Fibroblast of pulmonary artery (primary cell): ENCODE measurements at places on chromosomes 12 and 14.

DNA sequence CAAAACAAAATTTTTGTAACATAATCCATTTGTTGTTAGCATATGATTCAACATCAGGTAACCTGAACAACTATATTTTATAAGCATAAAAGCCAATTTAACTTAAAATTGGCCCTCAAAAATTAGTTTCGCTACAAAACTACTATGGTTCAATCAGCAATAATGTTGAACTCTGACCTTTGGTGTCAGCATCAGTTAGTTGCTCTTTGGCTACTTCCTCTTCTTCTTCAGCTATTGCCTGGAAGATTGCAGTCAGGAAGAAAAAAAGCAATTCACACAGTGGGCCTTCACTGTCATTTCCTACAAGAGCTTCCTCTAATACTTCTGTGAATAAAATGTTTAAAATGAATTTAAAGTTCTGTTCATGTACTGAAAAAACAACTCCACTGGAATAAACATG, 78.2 kb upstream of the CFL2 start:
- DNase-seq, result no peak

DNA sequence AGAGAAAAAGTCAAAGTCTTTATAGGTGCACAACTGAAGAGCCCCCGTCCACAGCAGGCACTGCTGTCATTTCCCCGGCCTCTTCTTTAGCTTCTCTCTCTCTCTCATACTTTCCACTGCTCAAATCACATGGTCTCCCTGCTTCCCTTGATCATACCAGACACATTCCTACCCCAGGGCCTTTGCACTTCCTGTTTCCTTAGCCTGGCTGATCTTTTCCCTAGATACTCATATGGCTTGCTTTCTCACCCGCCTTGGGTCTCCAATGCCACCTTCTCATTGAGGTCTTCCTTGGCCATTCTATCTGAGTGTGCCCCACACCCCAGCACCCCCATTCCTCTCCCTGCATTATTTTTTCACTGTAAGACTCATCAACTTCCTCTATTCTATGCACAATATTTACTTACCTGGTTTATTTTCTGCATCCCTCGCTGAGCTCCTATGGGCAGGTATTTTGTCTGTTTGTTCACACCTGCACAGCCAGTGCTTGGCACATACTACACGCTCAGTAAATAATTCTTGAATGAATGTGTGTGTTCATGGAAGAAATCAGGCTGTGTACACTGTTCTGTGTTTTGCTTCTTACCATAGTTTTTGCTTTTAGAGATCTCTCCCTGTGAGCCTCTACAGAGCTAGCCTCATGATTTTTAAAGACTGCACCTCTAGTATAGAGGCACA, 31.9 kb downstream of the SERPINA1 start:
- DNase-seq, result no peak

- no peak for DNase-seq
These were observed 7.6 kb upstream of the USP15 start for GRCh38 chr12:62252576-62252975.

DNA sequence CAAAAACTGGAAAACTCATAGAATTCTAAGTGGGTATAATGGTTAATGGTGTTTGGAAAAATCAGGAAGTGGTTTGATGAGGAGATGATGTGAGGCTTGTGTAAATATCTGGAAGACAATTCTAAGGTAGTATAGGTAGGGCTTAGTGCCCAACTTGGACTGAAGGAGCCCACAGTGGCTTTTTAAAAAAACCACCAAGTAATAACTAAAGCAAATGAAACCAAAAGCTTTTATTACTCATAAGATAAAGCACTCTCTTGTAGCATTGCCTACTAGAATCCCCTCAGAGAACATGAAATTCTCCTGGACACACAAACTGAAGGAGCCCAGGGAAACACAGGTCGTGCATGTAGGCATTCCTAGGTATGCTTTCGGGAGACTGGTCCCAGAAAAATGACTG, 324.5 kb downstream of the NELL2 start:
- DNase-seq, result no peak

GRCh38 chr14:67221982-67222328, 19.3 kb upstream of the PALS1 start:
- no peak for DNase-seq

DNA sequence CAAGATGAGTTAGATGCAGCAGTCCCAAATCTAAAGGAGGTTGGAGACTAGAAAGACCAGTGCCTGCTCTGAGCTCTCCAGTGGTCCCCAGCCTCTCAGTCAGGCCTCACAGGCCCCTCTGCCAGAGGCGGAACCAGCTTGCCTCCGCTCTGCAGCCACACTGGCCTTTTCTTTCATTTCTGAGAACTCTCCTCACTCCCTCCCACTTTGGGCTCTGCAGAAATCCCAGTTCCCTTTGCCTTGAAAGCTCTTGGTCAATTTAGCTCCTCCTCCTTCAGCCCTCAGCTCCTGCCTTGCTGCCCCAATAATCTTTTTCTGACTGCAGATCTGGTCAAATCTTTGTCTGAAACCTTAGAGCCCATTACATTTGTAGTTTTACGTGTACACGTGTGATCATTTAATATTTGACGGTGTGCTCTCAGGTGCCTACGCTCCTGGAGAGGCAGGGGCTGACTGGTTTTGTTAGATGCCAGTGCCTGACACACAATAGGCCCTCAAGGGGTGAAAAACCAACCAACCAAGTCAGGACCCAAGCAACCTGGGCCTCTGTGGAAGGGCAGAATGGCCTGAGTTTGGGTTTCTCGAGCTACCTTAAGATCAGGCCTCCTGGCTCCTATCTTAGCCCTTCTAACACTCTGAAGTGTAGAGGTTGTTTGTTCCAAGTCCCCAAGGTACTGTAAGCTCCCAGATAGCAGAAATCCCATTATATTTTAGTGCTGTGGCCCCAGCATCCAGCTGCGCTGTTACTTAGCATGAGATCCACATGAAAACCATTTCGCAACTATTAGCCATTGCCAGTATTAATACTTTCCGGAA, 1.1 kb upstream of the NUDT4 start:
- DNase-seq, result peak; percentile 48

GRCh38 chr12:8996682-8997405, 7.5 kb downstream of the KLRG1 start:
- DNase-seq, result peak; percentile 3

- DNase-seq, result no peak
These were observed 38.9 kb downstream of the KRT80 start for GRCh38 chr12:52152905-52153317.

DNA sequence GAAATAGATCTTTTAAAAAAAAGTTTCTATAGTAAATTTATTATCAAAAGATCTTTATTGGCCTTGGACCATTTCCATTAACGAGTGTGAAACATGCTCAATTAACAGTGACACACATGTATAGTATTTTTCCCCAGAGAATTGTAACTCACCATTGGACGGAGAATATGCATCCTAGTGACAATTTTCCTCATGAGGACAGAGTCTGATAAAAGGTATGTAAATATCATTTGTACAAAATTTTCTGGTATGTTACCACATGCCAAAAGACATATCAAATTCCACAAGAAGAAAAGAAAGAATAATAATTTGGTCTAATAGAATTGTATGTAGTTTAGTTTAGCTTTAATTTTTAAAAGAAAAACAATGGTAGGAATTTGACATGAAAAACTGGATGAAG, 1096.0 kb upstream of the FLRT2 start:
- no peak for DNase-seq

DNA sequence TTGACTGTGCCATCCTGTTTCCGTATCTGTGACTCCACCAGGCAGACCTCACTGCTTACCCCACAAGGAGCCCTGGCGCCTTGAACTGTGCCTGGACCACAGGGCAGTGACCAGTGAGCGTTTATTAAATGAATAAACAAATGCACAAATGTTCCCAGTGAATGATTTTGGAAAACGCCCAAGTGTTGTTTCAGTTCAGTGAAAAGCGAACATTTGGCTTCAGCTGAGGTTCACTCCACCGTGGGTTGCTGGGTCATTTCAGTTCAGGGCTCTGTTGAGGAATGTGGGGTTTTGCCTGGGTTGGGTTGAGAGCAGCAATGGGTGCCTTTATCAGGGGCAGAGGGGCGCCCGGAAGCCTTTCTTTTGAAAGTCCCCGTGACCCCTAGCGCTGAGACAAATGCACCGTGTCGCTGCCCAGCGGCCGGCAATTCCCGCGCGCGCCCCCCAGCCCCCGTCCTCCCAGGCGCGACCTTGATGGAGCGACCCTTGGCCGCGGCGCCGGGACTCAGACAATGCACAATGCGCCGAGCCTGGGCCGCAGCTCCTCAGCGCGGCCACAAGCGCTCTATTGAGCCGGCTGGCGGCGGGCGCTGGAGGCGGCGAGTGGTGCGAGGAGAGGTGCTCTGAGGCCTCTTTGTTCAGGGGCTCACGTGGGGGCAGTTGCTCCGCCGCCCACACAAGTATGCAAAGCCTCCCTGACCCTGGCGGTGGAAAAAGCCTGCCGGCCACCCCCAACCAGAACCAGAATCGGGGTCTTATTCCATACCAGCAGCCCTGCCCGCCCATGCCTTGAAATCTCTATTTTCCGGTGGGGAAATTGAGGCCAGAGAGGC, 40.5 kb upstream of the CLMN start:
- no peak for DNase-seq

- no peak for DNase-seq
These were observed 4.8 kb downstream of the ABHD4 start for GRCh38 chr14:22602862-22603261.
